Adrenal gland (tissue), 19 donors: ENCODE measurements at places on chromosomes 16 and 17. TPM values are rescaled to one million over a fixed set of nuclear protein-coding genes. Genes with fewer than 3 reads are reported as not detected.

DNA sequence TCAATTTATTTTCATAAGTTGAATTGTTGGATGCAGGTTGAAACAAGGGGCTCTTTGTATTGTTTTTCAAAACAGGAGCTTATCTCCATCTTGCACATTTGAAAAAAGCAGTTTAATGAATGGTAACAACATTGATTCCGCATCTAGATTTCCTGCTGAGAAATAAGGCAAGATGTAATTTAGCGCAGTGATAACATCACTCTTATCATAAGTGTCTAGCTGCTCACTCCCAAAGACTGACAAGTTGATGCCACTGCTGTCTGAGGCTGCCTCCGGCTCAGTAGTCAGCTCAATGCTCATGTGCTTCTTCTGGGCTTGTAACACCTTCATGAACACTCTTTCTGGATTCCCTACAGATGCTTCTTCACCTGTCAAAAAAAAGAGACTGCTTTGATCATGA is 92.4 kb downstream of the KPNA2 start:
- no peak for DNase-seq

DNA sequence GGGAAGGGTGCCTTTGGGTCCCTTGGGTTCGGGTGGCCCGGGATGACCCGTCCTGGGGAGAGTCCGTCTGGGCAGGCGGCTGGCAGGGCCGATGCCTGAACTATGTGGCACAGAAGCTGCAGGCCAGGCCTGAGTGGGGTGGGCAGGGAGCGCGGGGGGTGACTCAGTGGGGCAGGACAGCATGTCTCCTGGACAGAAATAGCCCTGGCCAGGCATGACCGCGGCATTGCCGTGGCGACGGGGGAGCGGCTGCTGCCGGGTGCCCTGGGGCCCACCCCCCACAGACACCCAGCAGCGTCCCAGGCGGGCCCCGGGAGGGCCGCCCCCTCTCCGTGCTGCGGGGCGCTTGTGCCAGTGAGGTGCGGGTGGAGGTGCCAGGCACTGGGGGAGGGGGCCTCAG is 1.8 kb upstream of the C1QTNF8 start:
- DNase-seq, result peak; percentile 60

The CDRT4 gene
- 5.2 TPM for total RNA-seq

- DNase-seq, result no peak
These were observed 36.3 kb downstream of the PLCG2 start for GRCh38 chr16:81815429-81815766.

DNA sequence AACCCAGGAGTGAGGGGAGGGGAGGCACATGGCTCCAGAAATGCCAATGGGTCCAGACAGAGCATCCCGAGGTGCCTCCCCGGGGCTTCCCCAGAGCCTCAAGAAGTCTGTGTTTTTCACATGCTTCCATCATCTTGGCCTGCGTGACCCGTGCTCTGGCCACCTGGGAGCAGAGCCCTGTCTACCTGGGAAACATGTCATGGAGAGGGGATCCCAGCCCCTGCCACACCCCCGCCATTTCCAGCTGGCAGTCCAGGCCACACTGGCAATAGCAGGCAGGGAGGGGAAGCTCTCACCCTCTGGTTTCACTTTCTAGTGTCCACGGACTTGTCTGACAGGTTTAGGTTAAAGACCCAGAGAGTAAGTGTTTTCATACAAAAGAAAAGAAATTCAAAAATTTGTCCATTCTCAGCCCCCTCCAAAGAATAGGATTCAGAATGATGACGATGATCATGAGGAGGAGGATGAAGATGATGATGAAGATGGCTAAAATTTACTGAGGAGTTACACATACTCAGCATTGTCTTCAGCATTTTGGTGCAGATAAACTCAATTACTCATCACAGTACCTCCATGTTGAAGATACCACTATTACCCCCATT is 9.0 kb downstream of the SMIM5 start:
- no peak for DNase-seq

DNA sequence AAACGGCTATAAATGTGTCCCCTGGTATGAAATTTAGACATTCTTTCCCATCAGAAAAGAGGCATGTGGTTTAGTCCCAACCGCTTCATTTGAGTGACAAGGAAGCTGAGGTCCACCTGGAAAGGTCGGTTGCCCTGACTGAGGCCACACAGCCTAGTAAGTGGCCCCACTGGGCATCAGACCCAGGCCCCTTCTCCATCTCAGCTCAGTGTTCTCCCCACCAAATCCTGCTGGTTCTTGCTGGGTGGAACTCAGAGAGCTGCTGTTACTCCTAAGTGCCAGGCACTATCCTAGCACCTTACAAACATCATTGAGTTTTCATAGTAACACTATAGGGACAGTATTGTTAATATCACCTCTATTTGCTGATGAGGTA is 153.5 kb downstream of the SOCS1 start:
- DNase-seq, result no peak

GRCh38 chr17:62611292-62611691 is 16.2 kb upstream of the MRC2 start:
- DNase-seq, result no peak

The CLDN6 gene
- 0.46 TPM for total RNA-seq

The ATAD5 gene
- 1.7 TPM for total RNA-seq

- no peak for DNase-seq
These were observed 3.8 kb downstream of the CENPV start for GRCh38 chr17:16349431-16349830.
